ENCODE measurements at places on chromosomes 6 and 20.

DNA sequence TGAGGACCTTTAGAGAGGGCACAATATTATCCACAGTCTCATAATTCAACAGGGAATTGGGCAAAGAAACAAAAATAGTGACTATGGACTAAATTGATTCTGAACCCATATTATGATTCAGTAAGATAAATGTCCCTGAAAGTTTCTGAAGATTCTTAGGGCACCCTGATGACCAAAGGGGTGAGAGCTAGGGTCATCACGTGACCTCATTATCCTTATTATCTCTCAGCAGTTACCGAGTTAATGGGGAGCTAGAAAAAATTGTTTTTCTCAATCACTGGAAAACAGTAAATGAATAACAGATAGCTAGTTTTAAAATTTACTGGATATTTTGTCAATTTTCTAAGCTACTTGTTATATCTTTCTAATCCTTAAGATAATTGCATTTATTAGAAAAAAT is 639.5 kb downstream of the PRKN start:
- DNase-seq = no peak

DNA sequence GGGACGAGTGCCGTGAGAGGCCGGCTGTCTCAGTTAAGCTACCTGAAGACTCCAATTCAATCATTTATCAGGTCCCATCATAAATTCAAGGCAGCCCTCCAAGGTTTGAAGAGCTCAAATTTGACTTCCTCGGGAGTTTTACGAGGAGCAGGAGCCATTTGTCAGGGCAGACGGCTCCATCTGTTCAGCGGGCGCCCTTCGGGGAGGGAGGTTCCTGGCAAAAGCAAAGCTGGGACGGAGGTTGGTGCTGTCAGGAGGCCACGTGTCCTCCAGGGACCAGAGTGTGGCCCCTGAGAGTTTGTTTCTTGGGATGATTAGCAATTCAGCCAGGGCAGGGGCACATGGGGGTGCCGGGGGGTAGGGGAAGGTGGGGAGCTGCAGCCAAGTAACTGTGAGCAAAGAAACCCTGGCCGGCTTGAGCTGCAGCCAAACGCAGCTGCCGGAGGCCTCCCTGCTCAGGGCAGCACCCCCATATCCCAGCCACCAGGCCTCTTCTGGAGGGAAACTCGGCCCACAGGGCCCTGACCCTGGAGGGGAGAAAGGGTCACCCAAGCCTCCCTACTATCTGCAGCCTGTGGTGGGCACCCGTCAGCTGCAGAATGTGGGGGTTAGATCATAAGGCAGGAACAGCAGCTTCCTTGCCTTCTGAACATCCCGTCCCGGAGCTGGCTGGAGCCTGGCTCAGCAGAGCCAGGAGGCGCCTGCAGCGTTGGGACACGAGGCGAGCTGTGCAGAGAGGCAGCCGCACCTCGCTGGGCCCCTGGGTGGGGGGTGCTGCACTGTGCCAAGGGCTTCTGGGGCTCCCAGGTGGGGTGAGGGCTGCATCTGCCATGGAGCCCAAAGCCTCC is 63.6 kb upstream of the GATA5 start:
- no peak for DNase-seq

DNA sequence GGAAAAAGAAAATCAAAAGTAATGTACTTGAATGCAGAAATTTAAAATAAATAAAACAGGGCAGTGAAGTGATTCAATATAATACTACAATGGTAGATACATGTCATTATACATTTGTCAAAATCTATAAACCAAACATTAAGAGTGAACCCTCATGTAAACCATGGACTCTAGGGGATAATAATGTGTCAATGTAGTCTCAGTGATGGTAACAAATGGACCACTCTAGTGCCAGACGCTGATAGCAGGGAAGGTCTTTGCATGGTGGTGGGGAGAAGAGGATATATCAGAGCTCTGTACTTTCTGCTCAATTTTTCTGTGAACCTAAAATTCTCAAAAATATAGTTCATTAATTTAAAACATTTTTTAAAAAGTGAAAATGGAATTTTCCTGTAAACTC is 19.8 kb upstream of the STXBP5 start:
- no peak for DNase-seq

- DNase-seq = no peak
Measured at GRCh38 chr6:138255443-138255842, 37.2 kb upstream of the PBOV1 start.

GRCh38 chr6:10837622-10837994 is 731 bp downstream of the MAK start:
- DNase-seq = peak; percentile 12

- peak; percentile 35 for DNase-seq
Measured at GRCh38 chr6:1552296-1552761, 57.4 kb upstream of the FOXC1 start.

GRCh38 chr20:13251106-13251903 is 30.2 kb downstream of the ISM1 start:
- no peak for DNase-seq

- peak; percentile 74 for DNase-seq
Measured at GRCh38 chr6:109073344-109074132, 21.1 kb downstream of the SESN1 start.

DNA sequence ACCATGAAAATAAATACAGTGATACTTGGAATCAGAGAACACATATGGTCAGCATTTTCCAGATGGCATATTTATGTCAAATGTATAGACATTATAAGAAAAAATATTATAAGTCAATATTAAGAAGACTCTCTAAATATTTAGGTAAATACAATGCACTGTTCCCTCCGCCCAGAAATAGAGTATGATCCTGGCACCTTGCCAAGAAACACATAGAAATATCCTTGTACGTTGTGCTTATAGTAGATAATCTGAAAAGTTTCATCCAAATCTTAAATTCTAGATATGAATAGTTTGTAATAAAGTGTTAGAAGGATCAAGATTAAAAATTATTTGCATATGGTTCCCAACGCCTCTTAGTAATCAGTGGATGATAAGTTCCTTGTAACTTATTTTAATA is 645.8 kb upstream of the GJE1 start:
- no peak for DNase-seq

- DNase-seq = peak; percentile 87
Measured at GRCh38 chr6:31737991-31738979, 1.5 kb upstream of the MSH5 start.

- DNase-seq = no peak
Measured at GRCh38 chr6:21961226-21961625, 335.6 kb downstream of the PRL start.

DNA sequence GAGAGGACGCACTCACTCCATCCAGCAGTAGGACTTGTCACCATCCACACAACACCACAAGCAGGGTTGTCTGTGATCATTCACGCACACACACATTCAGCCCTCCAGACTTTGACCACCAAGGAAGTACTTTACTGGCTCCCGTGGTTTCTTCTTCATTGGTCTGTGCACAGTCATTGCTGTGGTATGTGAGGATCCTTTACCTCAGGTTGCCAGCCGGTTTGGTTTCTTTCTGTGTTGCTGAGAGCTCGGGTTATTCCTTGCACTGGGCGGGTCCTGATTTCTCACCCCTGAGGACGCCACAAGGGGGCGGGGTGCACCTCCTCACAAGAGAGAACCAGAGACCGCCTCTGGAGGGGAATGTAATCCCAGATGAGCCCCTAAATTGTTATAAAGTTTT is 11.2 kb downstream of the SLC35A1 start:
- DNase-seq = peak; percentile 77

DNA sequence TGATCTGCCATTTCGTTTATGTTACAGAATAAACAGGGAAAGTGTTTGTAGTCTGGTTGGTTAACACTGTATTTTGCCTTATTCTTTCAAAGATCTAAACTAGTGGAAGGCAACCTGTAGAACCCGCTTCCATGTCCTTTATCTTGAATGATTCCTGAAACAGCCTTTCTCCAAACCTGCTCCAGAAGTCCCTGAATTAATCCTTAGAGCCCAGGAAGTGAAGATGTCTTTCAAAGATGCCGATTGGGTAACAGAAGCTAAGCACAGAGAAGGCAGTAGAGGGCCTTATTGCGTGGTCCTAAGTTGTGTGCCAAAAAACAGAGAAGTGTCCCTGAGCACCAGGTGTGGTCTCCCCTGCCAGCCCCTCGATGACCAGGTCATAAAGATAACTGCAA is 19.2 kb upstream of the ZSCAN16 start:
- peak; percentile 33 for DNase-seq

DNA sequence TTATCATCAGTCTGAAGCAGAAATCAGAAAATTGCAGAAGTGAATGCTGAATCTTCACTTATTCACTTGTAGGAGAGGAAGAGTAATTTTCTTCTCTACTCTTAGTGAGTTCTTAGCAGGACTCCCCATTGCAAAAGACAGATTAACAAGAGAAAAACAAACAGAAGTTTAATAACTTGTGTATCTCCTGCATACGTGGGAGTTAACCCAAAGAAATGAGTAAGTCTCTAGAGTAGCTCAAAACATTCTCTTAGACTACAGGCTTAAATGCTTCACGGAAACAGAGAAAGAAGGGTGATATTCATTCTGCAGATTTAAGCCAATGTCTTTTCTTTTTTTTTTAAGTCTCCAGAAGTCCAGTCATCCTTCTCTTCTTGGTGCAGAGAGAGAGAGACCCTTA is 97.9 kb upstream of the TMEM181 start:
- no peak for DNase-seq

- peak; percentile 75 for DNase-seq
Measured at GRCh38 chr6:75210885-75211739, 5.3 kb upstream of the COL12A1 start.

- DNase-seq = no peak
Measured at GRCh38 chr20:1323830-1324597, 4.9 kb downstream of the SDCBP2 start.

DNA sequence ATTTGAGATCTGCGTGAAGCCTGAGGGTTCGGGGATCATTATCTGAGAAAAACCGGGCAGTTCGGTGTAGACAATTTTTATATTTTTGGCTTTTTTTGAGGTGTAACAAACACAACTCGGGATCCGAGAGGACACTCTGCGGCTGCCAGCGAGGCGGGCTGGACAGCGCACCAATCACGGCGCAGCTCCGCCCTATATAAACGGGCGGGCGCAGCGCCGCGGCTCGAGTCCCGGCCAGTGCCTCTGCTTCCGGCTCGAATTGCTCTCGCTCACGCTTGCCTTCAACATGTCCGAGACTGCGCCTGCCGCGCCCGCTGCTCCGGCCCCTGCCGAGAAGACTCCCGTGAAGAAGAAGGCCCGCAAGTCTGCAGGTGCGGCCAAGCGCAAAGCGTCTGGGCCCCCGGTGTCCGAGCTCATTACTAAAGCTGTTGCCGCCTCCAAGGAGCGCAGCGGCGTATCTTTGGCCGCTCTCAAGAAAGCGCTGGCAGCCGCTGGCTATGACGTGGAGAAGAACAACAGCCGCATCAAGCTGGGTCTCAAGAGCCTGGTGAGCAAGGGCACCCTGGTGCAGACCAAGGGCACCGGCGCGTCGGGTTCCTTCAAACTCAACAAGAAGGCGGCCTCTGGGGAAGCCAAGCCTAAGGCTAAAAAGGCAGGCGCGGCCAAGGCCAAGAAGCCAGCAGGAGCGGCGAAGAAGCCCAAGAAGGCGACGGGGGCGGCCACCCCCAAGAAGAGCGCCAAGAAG is 69.0 kb downstream of the HFE start:
- peak; percentile 91 for DNase-seq

DNA sequence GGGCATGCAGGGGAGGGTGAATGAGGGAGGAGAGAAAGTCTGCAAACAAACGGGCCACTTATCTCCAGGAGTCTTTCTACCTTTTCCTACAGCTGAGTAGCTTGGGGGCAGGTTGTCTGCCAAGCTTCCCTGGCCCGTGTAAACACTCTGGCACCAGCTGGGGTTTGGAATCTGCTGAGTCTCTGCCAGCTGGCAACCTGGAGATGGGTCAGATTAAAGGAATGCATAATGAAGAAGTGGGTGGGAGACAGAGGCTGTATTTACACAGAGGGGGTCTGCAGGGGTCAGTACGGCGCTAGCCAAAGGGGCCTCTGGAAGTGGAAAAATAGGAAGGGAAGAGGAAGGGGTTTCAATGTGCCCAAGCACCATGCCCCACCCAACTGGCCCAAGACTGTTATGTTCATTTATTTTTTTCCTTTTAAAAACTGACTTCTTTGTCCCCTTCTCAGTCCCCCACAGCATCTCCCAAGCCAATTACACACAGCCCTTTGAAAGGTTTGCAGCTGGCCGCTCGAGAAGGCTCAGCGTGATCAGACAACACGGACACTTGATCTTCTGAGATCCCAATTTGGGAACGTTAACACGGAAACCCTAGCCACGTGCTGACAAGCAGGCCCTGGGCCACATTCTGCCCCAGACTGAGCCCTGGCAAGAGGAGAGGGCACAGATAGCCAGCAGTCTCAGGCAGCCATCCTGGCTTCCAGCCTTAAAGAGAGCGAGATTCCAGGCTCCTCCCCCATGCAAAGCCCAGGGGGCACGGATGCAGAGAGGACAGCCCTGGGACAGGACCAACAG is 25.2 kb downstream of the TRAM2 start:
- peak; percentile 88 for DNase-seq

DNA sequence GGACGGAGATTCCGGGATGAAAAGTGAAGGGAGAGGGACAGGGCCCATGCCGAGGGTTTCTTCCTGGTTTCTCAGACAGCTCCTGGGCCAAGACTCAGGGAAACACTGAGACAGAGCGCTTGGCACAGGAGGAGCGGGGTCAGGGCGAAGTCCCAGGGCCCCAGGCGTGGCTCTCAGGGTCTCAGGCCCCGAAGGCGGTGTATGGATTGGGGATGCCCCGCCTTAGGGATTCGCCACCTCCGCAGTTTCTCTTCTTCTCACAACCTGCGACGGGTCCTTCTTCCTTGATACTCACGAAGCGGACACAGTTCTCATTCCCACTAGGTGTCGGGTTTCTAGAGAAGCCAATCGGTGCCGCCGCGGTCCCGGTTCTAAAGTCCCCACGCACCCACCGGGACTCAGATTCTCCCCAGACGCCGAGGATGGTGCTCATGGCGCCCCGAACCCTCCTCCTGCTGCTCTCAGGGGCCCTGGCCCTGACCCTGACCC is 55.0 kb upstream of the HLA-A start:
- peak; percentile 32 for DNase-seq

DNA sequence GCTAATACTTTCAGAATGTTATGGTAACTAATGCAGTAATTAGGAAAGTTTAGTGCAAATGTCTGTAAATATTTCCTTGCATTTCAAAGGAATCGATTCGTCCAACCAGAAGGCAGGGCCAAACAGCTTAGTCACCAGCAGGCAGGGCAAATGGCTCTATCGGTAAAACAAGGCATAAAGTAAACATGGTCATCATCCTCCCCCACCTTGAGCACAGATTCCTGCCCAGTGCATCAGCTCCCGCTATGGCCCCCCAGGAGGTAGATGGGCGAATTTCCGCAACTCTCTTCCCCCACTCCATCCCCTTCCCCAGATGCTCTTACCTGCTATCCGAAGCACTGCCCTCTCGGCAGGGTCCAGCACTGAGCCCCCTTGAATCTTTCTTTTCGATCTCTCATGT is 103.8 kb upstream of the BEND6 start:
- DNase-seq = peak; percentile 67

- peak; percentile 92 for DNase-seq
Measured at GRCh38 chr6:36350681-36351571, 14.2 kb upstream of the BNIP5 start.

GRCh38 chr6:27980111-27980510 is 23.1 kb downstream of the OR2B6 start:
- no peak for DNase-seq

All from EH (cell line).